Esophagus squamous epithelium (tissue), 5 donors: ENCODE measurements at places on chromosomes 4 and X. TPM values are rescaled to one million over a fixed set of nuclear protein-coding genes. Genes with fewer than 3 reads are reported as not detected.

The VGLL1 gene
- 1.2 TPM for total RNA-seq

The STATH gene
- not detected for total RNA-seq

The MAGEA8 gene
- not detected for total RNA-seq

The SPOCK3 gene
- total RNA-seq, result not detected

The WAS gene
- 2.6 TPM for total RNA-seq

DNA sequence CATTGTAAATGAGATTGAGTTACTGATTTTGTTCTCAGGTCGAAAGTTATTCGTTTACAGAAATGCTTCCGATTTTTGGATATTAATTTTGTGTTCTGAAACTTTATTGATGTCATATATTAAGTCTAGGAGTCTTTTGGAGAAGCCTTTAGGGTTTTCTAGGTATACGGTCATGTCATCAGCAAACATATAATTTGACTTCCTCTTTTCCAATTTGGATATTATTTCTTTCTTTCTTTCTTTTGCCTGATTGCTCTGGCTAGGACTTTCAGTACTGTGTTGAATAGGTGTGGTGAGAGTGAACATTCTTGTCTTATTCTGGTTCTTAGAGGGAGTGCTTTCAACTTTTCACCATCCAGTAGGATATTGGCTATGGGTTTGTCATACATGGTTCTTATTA, 35.4 kb upstream of the PDLIM5 start:
- no peak overlapping the region for H3K27ac ChIP-seq
- H3K36me3 ChIP-seq, result no peaks in the 10 kb centered on the region
- H3K4me3 ChIP-seq, result no peak overlapping the region

GRCh38 chr4:23782778-23783437, 106.9 kb downstream of the PPARGC1A start:
- H3K4me3 ChIP-seq, result no peak overlapping the region
- no peak overlapping the region for H3K27ac ChIP-seq
- no peaks in the 10 kb centered on the region for H3K4me1 ChIP-seq
- no peaks in the 10 kb centered on the region for H3K27me3 ChIP-seq
- no peak for DNase-seq

DNA sequence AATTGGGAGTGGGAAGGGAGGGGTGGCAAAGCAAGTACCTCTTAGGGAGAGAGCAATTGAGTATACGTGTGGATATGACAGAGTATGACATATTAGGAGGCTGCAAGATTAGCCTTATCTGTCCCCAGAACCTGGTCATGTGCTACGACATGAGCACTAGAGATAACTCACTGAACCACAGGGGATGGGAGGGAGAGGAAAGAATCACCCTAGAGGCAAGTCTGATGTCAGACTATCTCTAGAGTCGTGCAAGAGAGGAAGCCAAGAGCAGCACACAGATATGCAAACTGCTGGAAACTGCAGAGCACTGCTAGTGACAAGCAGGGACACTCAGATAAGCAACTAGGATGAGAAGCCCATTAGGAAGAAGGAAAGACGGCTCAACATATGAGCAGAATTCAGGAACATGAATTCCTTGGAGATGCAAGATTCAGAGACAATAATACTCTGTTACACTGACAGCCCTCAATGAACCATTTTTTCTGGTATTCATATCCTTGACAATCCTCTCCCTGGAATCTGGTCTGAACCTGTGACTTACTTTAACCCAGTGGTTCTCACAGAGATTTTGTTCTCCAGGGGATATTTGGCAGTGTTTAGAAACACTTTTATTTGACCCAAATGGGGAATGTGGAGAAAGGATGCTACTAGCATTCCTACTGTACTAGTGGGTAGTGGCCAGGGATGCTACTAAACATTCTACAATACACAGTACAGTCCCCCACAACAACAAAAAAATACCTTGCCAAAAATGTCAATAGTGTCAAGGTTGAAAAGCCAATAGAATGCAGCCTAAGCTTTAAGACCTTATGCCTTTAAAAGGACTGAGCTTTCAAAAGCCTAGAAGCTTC, 84.0 kb upstream of the BMP2K start:
- H3K36me3 ChIP-seq, result no peaks in the 10 kb centered on the region
- H3K27me3 ChIP-seq, result no peaks in the 10 kb centered on the region
- no peak overlapping the region for H3K4me3 ChIP-seq
- DNase-seq, result no peak
- no peak overlapping the region for H3K27ac ChIP-seq

DNA sequence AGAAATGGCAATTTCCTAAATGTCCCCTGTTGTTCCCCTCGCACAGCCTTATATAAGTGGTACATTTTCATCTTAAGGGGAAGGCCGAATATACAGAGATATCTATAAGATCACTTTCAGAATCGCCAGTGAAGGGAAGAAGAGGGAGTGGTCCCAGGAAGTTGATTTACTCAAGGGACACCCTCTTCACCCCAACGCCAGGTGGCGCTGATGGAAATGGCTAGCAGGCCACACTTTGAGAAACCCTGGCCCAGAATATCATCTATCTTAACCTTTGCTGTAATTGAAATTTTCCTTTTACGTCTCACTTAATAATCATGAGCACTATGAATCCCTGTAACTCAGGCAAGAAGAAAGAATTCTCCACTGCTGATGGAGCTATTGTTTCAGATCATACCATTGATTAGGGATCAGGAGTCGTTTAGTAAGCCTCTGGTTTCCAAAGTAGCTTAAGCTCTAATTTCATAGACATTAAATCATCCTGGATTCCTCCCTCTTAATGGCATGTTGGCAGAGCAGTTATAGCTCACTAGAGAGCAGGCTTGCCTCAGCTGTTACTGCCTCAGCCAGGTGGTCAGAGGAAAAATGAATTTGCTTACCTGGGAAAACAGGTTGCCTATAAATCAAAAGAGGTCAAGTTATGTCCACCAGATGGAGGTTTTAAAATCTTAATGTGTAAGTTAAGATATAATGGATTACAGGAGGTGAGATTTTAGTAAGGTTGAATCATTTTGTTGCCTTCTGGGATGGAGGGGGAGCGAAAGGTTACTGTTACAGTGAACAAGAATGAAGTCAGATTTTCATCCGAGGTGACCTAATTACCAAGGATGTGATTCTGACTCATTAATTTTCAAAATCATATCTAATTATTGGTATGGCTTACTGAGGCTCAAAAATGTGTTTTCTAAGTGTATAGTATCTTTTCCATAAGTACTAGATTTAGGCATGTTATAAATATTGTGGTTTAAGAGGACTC, 941.2 kb upstream of the TENM3 start:
- no peak overlapping the region for H3K27ac ChIP-seq
- no peaks in the 10 kb centered on the region for H3K4me1 ChIP-seq
- no peaks in the 10 kb centered on the region for H3K27me3 ChIP-seq
- no peak overlapping the region for H3K4me3 ChIP-seq
- DNase-seq, result no peak

DNA sequence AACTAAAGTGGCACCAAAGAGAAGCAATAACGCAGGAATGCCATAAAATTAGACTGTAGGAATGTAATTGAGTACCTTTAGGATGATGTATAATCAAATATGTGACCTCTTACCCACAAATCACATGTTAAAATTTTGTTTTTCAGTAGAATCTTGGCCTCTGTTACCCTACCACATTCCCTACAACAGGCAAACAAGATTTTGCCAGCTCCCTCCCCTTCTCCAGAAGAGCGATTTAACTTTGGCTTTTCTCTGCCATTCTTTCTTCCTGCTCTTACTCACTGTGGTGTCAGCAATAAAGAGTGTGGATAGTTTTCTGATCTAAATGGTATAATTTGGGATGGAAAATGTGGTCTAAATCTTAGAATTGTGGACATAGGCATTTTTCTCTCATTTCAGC, 57.2 kb downstream of the TRIM2 start:
- no peak for DNase-seq
- peaks cover 24% of the 10 kb centered on the region for H3K4me1 ChIP-seq
- no peaks in the 10 kb centered on the region for H3K36me3 ChIP-seq
- no peak overlapping the region for H3K4me3 ChIP-seq
- no peaks in the 10 kb centered on the region for H3K27me3 ChIP-seq

GRCh38 chr4:137819964-137820383, 287.7 kb upstream of the PCDH18 start:
- no peak overlapping the region for H3K27ac ChIP-seq
- H3K36me3 ChIP-seq, result no peaks in the 10 kb centered on the region
- H3K27me3 ChIP-seq, result no peaks in the 10 kb centered on the region
- H3K4me3 ChIP-seq, result no peak overlapping the region

- DNase-seq, result no peak
- no peaks in the 10 kb centered on the region for H3K4me1 ChIP-seq
- H3K27ac ChIP-seq, result no peak overlapping the region
- H3K36me3 ChIP-seq, result no peaks in the 10 kb centered on the region
- no peak overlapping the region for H3K4me3 ChIP-seq
Observed at GRCh38 chr4:123631786-123632692, 235.4 kb downstream of the SPRY1 start.

DNA sequence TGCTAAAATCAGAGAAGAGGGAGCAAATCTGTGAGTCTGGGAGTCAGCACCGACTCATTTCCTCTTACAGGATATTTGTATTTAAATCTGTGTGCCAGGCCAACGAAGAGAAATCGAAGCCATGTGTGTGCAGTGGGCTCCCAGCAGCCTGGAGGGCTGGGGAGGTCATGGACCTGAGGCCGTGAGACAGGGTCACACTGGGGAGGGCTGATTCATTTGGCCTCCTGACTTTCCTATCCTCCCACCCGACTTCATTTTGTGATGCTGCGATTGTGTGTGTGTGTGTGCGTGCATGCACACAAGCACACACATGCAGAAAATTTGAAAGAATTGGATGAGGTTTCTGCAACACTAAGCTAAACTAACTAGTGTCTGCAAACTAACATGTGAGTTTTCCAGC, 48.7 kb upstream of the STX18 start:
- no peaks in the 10 kb centered on the region for H3K36me3 ChIP-seq
- no peaks in the 10 kb centered on the region for H3K4me1 ChIP-seq
- no peaks in the 10 kb centered on the region for H3K27me3 ChIP-seq
- no peak overlapping the region for H3K27ac ChIP-seq

DNA sequence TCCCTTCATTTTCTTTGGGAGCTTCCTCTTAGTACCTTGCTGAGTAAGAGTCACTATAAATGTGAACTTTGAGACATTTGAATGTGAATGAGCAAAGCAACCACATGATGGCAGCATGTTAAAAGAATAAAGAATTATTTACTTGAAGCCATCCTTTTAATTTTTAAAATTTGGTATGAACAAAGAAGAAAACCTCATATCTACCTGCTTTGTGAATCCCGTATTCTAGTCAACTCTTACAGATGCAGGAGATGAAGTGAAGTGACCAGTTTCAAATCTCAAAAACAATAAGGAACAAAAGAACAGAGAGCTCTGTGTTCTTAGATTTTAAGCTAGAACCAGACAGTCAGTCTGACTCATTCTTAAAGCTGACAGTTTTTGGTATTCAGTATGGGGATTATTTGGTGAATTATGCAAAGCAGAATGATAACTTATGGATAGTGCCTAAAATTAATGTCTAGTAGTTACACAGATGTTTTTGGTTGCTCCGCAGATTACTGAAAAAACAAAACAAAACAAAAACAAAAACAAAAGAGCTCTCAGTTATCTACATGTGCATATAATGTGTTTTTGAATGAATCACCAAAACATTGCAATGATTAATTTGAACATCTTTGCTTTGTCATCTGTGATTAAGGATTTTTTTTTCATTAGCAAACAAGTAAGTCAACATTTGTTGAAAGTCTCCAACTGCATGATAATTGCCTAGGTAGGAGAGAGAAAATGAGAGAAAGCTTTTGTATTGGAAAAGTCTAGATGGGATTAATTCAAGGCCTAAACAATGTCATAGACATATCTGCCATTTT, 48.2 kb upstream of the H2AZ1 start:
- no peak overlapping the region for H3K27ac ChIP-seq
- H3K4me1 ChIP-seq, result peaks cover 9% of the 10 kb centered on the region
- no peak for DNase-seq
- no peak overlapping the region for H3K4me3 ChIP-seq
- no peaks in the 10 kb centered on the region for H3K27me3 ChIP-seq
- no peaks in the 10 kb centered on the region for H3K36me3 ChIP-seq

DNA sequence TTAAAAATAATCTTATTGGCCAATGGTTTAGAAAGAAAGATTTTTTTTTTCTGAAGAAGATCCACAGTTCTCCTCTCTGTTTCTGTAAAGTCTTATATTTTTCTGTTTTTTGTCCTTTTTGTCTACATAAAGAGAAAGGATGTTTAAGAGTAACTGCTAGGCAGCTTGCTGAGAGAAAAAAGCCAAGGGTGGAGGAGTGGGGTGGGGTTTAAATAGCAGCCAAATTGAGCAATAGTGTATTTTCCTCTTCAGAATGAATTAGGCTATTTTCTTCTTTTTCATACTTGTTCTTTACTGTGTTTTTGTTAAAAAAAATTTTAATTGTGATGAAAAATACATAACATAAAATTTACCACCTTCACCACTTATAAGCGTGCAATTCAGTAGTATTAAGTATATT, 224.6 kb downstream of the SOWAHB start:
- H3K36me3 ChIP-seq, result no peaks in the 10 kb centered on the region
- H3K4me3 ChIP-seq, result no peak overlapping the region
- no peaks in the 10 kb centered on the region for H3K27me3 ChIP-seq

GRCh38 chr4:123163501-123163900, 233.1 kb upstream of the SPRY1 start:
- no peaks in the 10 kb centered on the region for H3K36me3 ChIP-seq
- no peaks in the 10 kb centered on the region for H3K4me1 ChIP-seq
- H3K4me3 ChIP-seq, result no peak overlapping the region

DNA sequence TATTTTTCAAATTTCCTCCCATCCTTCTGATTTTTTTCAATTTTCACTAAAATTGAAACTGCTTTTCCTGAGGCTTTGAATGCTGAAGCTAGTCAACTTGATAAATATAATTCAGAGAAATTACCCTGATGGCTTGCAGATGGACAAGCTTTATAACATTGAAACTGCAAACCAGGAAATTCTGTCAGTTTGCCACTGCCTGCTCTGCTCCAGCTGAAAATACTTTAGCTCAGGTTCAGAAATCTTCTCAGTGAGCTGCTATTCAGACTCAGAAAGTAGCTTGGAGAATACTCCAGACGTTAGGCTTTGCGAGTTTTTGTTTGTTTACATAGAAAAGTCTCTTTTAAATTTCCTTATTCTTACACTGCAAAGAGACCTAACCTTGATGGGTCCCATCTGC, 1574.7 kb downstream of the STIM2 start:
- no peak for DNase-seq
- H3K36me3 ChIP-seq, result no peaks in the 10 kb centered on the region
- no peaks in the 10 kb centered on the region for H3K27me3 ChIP-seq

DNA sequence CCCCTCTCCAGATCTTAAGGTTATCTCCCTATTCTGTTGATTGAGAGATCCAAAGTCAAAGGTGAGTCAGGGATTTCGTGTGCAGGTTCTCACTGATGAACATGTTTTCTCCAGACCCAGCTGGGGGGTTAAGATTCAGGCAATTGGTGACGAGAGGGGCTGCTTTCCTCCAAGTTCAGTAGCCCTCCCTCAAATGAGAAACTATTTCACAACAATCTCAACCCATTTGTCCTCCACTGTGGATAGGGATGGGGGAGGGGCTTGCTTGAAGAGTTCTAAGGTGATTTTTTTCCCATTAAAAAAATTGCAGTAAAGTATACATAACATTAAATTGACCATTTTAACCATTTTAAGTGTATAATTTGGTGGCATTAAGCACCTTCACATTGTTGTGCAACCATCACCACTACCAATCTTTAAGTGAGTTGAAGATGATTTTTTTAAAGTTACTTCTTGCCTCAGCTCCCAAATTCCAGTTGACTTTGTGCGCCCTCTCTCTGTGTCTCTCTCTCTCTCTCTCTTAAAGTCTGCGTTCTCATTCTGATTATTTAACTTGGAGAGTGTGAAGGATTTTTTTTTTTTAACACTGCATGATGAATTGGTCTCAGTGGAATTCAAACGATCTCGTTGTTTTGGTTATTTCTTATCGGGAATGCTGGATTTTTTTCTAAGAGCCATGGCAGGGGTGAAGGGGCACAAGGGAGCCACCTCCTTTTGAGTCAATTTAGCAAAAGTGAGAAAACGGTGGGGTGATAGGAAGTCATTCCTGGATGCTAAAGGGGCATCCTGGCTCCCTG, 175.9 kb downstream of the SHROOM3 start:
- no peaks in the 10 kb centered on the region for H3K27me3 ChIP-seq
- no peak for DNase-seq
- H3K36me3 ChIP-seq, result no peaks in the 10 kb centered on the region
- H3K4me3 ChIP-seq, result no peak overlapping the region
- no peaks in the 10 kb centered on the region for H3K4me1 ChIP-seq
